Activated CD8-positive, alpha-beta memory T cell treated with anti-CD3 and anti-CD28 coated beads for 1 hour (primary cell): ENCODE measurements at places on chromosomes 5 and 9.

GRCh38 chr5:116739571-116739970 is 164.9 kb upstream of the SEMA6A start:
- no peak for DNase-seq

DNA sequence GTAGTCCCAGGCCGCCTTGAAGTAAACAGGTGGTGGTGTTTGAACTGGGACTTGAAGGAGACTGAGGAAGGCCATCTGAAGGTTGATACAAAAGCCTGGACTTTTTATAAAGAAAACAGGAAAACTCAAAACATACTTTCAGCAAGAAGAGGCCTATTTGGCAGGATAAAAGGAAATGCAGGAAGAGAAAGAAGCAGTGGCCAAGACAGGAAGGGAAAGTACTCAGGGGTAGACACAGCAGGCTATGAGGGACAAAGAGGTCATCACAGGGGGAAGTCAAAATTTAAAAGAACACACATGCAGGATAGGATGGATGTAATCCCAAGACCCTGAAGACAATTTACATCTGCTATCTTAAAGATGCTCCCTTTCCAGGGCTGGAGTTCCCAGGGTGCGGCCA is 13.0 kb downstream of the TLE1 start:
- DNase-seq, result no peak

GRCh38 chr5:113085084-113085414 is 108.5 kb downstream of the DCP2 start:
- no peak for DNase-seq

- no peak for DNase-seq
These were observed 65.8 kb upstream of the PDE4D start for GRCh38 chr5:59959330-59959729.

DNA sequence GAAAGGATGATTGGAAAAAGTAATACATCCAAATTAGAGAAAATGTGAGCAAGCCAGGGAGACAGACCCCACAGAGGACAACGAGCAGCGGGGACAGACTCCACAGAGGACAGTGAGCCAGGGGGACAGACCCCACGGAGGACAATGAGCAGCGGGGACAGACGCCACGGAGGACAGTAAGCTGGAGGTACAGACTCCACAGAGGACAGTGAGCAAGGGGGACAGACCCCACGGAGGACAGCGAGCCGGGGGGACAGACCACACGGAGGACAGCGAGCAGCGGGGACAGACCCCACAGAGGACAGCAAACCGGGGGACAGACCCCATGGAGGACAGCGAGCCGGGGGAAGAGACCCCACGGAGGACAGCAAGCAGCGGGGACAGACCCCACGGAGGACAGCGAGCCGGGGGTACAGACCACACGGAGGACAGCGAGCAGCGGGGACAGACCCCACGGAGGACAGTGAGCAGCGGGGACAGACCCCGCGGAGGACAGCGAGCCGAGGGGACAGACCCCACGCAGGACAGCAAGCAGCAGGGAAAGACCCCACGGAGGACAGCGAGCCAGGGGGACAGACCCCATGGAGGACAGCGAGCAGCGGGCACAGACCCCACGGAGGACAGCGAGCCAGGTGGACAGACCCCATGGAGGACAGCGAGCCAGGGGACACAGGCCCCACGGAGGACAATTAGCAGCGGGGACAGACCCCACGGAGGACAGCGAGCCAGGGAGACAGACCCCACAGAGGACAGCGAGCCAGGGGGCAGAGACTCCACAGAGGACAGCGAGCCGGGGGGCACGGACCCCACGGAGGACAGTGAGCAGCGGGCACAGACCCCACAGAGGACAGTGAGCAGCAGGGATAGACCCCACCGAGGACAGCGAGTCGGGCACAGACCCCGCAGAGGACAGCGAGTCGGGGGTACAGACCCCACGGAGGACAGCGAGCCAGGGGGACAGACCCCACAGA is 1.9 kb upstream of the ZDHHC11 start:
- no peak for DNase-seq

DNA sequence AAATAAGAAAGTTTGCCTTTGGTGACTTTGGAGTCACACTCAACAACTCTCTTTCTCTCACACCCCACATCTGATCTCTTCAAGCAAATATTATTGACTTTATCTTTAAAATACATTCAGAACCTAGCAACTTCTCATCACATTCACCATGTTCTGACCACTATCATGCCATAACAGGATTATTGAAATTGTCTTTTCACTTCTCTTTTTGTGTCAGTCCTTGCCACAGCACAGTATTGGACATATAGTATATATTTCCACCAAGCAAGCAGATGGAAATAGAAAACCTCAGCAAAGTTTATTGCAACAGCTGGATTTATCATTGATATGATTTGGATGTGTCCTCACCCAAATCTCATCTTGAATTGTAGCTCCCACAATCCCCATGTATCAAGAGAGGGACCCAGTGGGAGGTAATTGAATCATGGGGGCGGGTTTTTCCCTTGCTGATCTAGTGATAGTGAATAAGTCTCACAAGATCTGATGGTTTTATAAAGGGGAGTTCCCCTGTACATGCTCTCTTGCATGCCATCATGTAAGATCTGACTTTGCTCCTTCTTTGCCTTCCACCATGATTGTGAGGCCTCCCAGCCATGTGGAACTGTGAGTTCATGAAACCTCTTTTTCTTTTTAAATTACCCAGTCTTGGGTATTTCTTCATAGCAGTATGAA is 26.9 kb upstream of the ITGA1 start:
- no peak for DNase-seq

DNA sequence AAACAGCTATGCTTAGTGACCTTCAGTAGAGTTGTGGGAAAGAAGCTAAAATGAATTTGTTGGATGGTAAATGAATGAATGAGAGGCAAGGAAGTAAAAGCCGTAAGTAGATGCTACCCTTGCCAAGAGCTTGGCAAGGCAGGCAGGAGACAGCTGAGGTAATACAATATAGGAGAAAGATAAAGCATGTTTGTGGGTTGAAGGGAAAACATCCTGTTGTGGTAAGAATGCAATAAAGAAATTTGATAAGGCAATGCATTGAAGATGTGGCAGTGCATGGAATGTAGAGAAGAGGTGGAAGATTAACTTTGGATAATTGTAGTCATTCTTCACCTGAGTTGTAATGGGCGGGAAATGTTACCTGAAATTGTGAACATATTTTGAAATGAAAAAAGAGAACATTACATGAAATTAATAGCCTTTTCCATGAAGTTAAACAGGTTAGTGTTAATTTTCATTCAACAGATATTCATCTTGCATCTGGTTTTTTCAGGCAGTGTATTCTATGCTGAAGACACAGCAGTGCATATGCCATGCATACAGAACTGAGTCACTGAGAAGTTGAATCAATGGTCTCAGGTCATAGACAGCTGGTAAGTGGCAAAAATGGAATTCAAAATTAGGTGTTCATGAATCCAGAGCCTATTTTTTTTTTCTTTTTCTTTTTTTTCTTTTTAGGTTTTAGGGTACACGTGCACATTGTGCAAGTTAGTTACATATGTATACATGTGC is 43.4 kb upstream of the SPINK5 start:
- DNase-seq, result no peak

DNA sequence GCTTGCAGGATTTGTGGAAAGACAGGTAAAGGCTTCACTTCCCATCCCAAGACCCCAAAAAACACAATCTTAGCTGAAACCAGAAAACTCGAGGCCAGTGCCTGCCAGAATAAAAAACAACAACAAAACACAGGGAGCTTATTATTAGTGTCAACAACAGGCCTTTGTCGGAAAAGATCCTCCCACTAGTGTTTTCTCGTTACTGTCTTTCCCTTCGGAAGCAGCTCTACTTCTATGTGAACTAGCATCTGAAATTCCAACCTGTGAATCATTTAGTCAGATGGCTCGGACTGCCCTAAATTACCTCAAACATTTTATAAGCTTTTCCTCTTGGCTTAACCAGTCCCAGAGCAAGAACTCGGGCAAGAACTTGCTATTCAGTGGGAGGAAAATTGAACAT is 122.2 kb upstream of the GNA14 start:
- DNase-seq, result no peak

- no peak for DNase-seq
These were observed 243.8 kb downstream of the CDK5RAP2 start for GRCh38 chr9:120336021-120336752.

DNA sequence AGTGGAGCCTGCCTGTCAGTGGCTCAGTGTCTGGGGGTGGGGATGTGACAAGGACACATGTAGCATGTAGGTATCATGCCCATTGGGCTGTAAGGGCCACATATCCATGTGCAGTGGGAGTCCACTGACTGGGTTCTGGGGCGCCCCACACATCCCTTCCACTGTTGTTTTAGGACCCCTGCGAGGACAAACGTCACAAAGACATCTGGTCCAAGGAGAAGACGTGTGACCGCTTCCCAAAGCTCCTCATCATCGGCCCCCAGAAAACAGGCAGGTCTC is 33.4 kb downstream of the NDST1 start:
- DNase-seq, result no peak

DNA sequence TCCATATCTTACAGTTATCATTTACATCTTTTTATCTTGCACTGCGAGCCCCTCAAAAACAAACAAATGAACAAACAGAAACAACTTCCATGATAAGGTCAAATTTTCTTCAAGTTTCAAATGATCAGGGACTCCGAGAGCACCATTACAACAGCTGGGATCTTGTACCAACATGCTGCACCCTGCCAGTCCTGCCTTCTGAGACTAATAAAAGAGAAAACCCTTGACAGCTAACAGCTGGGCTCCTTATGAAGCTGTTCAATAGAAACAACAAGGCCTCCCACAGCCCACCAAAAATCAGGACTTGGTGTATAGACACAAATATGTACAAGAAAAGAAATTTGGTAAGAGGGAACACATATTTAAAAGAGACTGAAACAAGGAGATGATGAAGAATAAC is 985.3 kb upstream of the DMAC1 start:
- no peak for DNase-seq

DNA sequence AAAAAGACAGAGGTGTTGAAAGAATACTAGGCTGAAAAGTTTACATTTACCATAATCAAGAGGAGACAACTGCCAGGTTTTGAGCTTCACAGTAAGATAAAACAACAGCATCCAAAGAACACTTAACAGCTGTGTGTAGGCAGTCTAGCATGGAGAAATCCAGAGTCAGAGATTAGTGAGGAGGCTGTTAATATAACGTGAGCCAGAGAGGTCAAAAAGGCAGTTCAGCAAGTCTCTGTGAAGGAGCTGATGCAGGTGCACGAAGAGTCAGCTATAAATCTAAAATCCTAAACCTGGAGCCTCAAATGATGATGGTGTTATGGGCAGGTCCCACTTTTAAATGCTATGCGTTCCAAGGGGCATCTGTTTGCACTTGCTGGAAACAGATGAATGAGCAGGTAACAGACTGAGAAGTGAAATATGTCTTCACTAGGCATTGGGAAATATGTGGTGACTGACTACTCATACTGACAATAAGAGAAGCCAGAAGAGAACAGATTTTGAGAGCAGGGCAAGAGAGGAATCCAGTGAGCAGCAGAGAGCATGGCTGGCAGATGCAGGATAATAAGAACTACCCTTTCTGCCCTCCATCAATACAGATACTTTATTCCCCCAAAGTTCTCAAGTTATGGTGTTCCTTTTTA is 8.7 kb downstream of the APTX start:
- DNase-seq, result no peak

DNA sequence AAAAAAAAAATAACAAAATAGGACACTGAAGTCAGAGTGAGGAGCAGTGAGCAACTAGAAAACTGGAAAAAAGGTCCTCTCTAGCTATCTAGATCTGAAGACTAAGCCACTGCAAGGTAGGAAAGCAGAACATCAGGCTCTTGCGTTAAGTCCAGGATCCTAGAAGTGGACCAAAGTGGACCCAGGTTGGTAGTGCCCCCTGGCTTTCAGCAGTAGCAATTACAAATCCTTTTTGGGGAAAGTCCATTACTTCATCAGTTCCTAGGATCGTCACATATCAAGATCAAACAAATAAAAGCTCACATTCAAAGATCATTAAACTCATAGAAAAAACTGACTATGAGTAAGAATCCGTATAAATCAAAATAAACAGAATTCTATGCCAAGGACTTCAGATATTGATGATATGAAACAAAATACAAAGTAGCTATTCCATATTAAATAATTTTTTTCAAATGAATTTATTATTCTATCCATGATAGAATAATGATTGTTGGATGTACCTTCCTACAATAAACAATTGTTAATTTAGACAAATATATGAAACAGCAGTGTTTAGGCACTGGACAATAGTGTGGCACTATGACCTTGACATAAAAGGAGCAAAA is 6.5 kb upstream of the RICTOR start:
- no peak for DNase-seq

- DNase-seq, result no peak
These were observed 406.9 kb upstream of the NMUR2 start for GRCh38 chr5:152811988-152812387.

DNA sequence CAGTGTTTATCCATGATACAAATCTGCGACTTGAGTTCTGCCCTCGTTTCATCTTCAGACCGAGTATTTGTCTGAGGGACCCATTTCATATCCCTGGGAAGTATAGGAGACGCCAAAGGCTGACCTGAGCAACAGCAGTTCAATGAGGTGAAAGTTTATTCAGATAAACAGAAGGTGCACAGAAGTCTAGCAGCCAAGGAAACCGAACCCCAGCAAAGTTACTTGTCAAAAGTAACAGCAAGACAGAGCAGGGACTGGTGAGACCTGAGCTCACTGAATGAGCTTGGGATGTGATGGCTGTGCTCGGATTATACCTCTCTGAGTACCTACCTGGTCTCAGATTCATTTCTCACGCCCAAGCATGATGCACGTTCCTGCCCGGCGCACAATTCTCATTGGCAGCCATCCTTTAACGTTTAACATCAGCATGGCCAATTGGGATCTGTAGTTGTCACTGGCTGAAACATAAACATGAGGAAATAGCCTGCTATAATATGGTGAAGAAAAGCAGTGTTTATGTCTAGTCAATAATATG is 599 bp downstream of the LYRM7 start:
- DNase-seq, result no peak

DNA sequence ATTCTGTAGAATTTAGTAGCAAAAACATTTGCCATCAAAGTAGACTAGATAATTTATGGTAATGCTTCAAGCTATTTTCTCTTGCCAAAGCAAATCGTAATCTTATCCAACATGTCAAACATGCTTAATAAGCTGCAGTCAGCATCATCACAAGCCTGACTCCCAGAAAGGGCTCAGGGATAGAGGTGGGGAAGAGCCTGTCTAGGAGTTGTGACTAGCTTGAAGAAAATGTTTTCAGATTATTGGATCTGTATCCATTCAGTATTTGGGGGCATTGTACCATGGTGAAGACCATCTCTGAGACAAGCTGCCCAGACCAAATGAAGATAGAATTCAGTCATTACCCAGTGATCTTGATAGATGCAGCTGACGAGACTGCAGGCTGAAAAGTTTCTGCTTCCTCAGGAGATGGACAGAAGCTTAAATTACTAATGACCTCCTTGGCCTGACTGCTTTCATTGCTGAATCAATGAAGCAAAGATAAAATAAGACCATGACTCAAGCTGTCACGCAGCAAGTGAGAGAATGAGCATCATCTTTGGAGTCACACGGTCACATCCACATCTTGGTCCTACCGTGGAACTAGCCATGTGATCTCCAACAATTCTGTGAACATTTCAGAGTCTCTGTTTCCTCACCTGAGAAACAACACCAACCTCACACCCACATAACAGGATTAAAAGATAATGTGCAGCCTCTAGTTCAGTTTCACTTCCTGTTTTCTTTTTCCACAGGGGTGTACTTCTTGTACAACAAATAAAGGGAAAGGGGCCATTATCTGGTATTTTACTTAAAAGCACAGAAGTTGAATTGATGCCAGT is 9.4 kb downstream of the ERAP2 start:
- peak; percentile 5 for DNase-seq
